ENCODE measurements at places on chromosomes 11 and 22.

- DNase-seq, result no peak
Observed at GRCh38 chr22:35995772-35996171, 32.9 kb downstream of the RBFOX2 start.

DNA sequence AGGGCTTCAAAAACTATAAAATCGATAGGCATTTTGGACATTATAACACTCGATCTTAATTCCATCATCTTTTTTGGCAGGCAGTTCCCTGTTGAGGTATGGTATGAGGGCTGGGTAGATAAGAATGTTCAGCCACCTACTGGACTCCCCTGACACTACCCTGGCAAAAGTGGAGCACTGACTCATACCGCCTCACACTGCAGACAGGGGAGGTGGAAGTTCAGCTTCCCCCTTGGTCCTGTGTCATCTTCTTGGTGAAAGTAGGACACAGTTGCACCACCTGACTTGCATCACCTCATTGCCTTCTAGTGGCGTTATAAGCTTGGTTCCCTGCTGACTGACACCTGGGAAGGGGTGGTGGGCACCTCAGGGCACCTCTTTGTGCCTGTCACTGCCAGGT lies 30.4 kb downstream of the PAAF1 start:
- DNase-seq, result no peak

DNA sequence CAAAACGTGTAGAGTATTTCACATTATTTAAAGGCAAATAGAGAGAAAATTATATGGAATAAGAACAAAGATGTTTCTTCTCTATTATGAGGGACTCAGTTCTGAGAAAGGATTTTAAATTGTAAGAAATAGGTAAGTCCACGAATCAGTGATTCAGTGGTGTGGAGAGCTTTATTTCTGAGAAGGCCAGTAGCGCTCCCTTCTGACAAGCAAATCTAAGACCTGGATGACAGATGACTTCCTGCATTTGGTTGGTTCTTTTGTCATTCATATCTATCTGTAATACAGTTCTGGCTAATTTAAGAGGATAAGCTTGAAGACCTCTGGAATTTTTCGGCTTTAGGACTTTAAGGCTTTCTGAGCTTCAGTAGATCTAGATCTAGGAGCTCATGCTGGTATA lies 7.0 kb downstream of the CD3E start:
- no peak for DNase-seq

GRCh38 chr11:78085972-78086371 lies 6.3 kb upstream of the NDUFC2 start:
- DNase-seq, result no peak

Measured in SK-MEL-5 (cell line).